ENCODE measurements at places on chromosomes 12 and 14.

DNA sequence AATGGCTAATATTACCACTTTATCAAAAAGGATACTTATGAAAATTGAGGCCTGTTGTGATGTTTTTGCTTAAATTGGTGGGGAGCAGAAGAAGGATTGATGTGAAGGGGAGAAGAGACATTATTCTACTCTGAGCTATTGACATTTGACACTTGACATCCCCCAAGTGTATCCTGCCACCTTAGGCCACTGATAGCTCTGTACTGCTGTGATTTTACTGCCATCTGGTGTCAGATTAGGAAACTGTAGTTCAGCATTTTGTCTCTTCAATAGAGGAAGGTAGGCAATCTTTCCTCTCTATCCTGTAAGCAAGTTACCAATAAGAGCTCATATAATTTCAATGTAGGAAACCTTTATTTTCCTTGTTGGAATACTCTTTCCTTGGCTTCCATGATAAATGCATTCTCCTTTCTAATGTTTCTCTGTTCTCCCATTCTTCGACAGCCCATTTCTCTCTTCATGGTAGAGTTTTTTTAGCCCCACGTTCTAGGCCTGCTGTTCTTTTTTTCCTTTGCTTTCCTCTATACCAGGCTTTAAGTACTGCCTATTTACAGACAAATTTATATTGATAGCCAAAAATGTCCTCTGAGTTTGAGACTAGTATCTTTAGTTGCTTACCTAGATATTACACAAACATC lies 46.3 kb downstream of the PPHLN1 start:
- no peak for DNase-seq

DNA sequence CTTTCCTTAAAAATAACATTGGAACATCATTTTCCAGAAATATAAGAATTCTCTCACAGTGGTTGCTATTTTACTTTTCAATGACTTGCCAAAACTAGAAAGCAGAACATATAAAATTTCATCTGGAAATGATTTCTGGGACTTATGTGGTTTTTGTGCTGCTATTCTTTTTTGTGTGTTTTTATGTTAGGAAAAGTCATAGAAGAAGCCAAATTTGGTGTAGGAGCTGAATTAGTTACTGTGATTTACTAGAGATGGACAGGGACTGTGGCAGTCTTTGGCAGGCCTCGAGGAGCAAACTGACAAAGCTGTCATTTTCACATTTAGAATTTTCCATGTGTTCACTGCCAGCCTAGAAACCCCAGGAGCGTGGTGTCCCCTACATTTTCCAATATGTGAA lies 38.3 kb upstream of the LDHB start:
- no peak for DNase-seq

DNA sequence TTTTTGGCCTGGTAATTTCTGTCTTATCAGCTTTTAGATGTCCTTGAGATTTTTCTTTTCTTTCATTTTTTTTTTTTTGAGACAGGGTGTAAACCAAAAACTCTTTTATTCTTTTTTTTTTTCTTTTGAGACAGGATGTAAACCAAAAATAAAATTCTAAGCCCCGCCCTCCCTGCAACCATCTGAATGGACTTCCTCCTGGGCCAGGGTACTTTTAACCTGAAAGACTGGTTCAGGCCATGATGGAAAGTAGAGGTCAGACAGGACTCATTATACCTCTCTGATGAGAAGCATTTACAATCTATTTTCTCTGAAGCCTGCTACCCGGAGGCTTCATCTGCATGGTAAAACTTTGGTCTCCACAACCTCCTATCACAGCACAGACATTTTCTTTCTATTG lies 33.5 kb upstream of the TCL1B start:
- no peak for DNase-seq

GRCh38 chr14:55502746-55503284 lies 62.4 kb upstream of the TBPL2 start:
- no peak for DNase-seq

- DNase-seq = no peak
Measured at GRCh38 chr14:74429991-74430390, 4.0 kb upstream of the SYNDIG1L start.

DNA sequence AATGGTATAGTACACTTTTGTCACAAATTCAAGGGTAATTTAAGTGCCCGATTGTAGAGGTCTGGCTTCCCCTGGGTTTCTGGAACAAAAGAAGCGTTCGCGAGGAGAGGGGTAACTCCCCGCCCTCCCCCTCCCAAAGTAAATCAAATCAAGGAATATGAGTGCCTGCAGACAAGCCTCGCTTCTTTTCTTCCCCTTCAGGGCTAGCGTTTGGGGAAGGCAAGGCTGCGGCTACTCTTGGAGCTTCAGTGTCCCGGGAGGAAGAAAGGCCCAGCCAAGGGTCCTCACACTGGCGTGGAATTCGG lies 456 bp upstream of the TMPO start:
- no peak for DNase-seq

- no peak for DNase-seq
Measured at GRCh38 chr14:65012353-65012752, 25.7 kb downstream of the FNTB start.

GRCh38 chr12:54601841-54602240 lies 13.4 kb upstream of the PPP1R1A start:
- DNase-seq = no peak

GRCh38 chr12:15782667-15783066 lies 6.5 kb downstream of the EPS8 start:
- DNase-seq = no peak

DNA sequence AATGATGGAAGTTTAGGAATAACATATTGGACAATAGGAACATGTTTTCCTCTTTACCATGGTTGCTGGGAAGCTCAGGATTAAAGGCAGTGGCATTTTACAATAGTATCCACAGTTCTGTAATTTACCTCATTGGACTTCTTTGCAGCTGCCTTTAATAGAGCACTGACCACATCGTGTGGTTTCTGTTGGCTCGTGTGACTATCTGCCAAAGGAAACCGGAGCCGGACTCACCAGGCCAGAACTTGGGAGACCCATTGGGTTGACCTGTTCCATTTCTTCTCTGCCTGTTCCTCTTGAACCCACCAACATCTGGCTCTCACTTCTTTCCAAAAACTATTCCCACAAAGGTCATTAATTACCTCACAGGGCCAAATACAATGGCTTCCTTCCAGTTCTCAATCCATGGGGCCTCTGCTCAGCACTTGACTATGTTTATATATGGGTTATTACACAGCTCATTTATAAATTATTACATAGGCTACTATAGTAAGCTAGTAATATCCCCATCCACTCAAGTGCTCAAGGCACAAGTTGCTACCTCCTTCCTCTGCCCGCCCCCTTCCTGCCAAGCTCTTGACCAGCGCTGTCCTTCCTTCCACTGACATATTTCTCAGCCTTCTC lies 121.5 kb upstream of the VASH1 start:
- no peak for DNase-seq
